ENCODE measurements at places on chromosomes 11 and 22. TPM values are rescaled to one million over a fixed set of nuclear protein-coding genes. Genes with fewer than 3 reads are reported as not detected.

DNA sequence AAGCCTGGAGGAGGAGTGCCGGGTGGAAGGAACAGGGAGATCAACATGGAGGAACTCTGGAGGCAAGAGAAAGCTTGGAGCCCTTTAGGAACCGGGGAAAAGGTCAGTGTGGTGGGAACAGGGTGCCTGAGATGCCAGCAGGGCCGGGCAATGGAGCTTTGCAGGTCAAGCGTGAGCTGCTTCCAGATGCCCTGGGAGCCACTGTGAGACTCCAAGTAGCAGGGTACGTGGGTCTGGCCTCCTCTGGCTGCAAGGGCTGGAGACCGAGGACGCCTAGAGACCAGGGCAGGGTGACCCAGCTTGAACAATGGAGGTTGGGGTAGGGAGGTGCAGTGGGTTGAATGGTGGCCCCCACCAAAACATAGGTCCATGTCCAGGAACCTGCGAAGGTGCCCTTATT, 15.6 kb upstream of the EMID1 start:
- DNase-seq, result no peak

DNA sequence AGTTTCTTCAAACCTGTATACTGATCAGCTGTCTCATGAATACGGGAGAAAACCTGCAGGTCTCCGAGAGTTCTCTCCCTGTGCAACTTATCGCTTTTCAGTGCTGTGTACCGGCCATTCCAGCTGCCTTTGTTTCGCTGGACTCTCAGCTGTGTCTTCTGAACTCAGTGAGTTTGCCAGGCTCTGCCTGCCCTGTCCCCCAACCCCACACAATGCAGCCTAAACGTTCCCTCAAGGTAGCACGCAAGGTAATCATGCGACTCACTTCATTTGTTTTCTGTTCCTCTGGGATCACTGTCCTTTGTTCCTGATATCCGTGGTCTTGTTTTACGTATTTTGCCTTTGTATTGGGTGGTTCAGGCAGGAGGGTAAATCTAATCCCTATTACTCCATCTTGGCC, 13.5 kb downstream of the RBM7 start:
- DNase-seq, result no peak

- no peak for DNase-seq
These were observed 451.9 kb downstream of the ETS1 start for GRCh38 chr11:128135451-128135850.

The PGA4 gene
- not detected for total RNA-seq

The KRTAP5-9 gene
- not detected for total RNA-seq

Measured in activated naive CD8-positive, alpha-beta T cell treated with anti-CD3 and anti-CD28 coated beads for 36 hours (primary cell).